Astrocyte of the cerebellum (primary cell): ENCODE measurements at places on chromosomes 12 and 14.
A peak's percentile ranks its signal among the peaks of the same experiment; 100 is the strongest.

- no peak for DNase-seq
Measured at GRCh38 chr12:109999649-109999971, 380 bp downstream of the ANKRD13A start.

DNA sequence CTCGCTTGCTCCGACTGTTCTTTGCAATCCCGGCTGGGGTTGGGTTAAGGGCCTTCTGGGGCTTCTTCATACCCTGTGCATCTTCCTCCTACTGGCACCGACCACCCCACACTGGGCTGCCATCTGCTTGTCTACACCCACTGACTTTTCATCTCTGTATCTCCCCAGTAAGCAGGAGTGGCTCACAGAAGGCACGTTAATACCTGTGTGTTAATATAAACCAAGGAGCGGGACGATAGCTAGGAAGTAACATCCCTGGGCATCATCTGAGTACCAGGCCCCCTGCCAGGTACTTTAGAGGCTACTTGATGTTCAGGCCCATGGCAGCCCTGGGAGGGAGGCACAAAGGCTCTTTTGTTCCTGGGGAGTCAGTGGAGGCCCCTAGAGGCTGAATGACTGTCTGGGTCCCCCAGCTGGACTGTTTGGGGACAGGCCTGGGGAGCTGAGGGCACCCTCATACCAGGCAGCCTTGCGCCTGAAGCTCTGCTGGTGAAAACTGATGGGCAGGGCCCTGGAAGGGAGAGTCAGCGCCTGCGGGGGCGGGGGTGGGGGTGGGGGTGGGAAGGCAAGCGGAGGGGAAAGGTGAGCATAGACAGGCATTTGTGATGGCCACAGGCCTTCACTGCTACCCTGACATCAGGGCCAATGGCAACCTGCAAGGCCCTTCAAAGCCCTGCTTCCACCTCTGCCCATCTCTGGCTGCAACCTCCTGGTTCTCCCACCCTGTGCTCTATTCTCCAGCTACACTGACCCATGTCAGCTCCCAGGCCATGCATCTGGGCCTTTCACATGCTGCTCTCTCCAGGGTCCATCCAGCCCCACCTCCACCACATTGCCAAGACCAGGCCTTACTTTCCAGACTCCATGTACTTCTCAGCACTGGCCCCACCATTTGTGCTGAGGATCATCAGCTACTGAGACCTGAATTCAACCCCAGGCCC is 34.2 kb upstream of the DEGS2 start:
- no peak for DNase-seq

DNA sequence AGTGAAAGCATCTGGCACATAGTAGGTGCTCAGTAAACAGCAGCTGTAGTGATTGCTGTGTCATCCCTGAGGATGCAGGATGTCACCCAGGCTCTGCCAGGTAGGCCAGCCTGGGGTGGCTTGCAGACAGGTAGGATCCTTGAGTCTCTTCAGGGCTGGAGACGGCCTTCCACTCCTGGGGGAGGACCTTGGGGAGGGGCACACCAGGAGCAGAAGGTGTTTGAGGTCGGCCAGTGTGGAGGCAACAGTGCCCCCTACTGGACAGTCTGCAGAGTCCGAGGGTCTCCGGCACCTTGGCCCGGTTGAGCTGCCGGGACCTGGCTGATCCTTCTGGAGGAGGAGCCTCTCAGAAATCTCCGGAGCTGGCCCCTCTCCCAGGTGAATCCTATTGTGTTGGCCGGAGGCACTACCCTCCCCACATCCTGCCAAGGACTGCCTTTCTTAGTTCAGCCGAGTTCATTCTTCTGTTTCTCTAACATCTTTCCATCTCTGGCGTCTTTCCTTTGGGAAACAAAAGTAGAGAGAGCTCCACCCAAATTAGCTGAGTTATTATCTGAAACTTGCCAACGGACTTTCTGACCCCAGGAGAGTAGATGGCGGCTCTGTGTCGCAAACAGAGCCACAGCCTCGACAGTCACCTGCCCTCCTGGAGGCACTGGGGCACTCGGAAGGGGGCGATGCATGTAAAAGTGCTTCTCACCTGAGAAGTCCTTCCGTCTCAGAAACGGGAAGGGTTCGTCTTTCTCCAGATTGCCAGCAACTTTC is 41.8 kb upstream of the CLMN start:
- no peak for DNase-seq

- no peak for DNase-seq
Measured at GRCh38 chr14:104588066-104588857, 8.7 kb downstream of the C14orf180 start.

DNA sequence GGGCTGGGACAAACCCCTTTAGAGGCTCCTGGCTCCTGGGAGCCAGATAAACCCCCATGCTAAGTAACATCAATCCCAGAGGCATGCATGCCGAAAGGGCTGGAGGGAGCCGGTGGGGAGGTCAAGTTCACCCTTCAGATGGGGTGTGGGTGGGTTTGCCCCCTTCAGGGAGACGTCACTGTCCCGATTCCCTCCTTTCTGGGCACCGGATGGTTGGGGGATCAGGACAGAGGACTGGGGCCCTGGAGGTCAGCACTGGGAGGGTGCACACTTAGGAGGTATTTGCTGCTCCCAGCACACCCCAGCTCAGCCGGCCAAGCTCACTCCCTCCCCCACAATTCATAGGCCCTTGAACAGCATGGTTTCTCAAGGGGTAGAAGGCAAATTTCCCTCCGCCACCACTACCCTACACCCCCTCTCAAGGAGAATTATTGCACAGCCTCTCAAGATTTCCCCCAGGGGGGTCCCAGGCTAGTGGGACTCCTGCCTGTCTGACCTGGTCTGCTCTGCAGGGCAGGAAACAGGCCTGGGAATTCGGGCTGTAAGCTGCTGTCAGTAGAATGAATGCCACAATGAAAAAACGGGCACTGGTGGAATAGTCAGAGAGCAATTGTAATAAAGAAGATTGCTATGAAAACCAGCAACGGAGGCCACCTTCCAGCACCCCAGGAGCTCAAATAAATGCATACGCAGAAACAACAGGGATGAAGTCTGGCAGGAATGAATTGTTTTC is 63.5 kb downstream of the GALNT16 start:
- DNase-seq: no peak

- no peak for DNase-seq
Measured at GRCh38 chr12:117580718-117581062, 219.3 kb upstream of the NOS1 start.

DNA sequence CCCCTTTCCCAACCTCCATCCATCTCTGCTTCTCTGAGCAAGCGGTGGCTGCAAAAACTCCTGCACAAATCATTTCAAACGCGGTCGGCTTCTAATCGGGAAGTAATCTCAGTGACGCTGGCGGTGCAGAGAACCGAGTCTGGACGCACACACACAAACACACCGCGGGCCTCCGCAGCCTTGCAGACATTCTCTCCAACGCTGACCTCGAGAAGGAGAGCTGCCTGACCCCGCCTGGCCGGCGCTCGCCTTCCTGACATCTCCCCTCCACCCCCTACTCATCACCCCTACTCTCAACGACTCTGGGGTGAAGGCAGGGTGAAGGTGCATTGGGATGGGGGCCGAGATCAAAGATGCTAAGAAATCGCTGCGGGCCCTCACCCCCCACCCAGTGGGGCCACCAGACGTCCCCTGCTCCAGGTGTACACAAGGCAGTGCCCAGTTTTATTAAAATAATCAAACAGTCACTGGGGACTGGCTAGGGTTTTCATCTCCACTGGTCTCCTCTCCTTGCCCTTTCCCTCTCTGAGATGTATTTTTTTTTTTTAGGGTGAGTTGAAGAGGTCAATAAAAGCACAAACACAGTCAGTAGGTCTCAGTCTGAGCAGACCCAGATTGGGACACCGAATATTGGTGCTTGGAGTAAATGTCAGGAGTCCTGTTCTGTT is 506 bp upstream of the TBX5 start:
- DNase-seq: no peak

GRCh38 chr14:97025722-97026121 is 228.5 kb downstream of the VRK1 start:
- no peak for DNase-seq

GRCh38 chr12:58148405-58148804 is 207.0 kb downstream of the ATP23 start:
- peak; percentile 12 for DNase-seq

- DNase-seq: no peak
Measured at GRCh38 chr12:101902641-101903040, 25.3 kb downstream of the DRAM1 start.

DNA sequence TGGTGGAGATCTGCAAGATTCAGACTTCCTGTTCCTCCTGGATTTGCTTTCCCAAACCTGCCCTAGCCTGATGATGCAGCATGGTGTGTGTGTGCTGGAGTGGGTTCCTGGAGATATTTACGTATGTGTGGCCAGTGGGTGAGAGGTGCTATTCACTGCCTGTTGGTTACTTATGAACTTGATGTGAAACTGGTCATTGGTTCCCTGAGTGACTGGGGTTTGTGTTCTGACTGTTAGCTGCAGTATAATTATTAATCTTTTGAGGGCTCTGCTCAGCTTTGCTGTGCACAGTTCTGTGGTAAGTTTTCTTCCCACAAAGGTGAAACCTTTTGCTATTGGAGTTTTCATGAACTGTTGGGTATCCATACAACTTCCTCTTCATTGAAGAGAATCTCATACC is 541.8 kb upstream of the FBXO33 start:
- DNase-seq: no peak

DNA sequence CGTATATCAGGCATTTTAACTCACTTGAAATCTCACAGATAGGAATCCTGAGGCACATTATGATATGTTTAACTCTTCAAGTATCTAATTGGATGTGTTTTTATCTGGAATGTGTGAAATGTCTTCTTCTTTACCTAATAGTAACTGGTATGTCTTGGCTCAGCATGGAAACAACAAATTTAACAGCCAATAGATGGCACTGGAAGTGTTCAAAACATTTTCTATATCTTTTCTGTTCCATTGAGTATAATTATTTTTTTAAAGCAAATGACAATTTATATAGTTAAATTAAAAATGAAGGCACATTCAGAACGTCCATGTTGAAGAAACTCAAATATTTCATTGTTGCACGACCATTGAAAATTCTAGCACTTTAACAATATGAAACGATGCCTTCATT is 164.6 kb upstream of the SLC16A7 start:
- no peak for DNase-seq

GRCh38 chr12:47164724-47165439 is 85.1 kb upstream of the AMIGO2 start:
- DNase-seq: peak; percentile 77

DNA sequence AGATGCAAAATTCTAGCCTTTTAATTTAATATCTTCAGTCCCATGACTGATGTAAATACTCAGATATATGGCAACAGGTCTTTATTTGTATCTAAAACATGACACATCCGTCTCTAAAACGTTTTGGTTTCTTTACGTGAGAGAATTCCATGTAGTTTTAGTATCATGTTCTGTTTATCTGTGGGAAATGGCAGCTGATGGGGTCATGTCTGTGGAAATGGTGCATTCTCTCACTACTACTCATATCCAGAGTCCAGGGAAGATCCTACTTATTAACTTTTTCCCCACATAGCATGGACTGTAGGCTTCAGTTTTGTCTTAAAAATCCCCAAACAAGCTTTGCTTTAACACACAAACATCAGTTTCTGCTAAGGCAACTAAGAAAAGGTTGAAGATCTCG is 53.8 kb downstream of the SPTLC2 start:
- DNase-seq: peak; percentile 56

DNA sequence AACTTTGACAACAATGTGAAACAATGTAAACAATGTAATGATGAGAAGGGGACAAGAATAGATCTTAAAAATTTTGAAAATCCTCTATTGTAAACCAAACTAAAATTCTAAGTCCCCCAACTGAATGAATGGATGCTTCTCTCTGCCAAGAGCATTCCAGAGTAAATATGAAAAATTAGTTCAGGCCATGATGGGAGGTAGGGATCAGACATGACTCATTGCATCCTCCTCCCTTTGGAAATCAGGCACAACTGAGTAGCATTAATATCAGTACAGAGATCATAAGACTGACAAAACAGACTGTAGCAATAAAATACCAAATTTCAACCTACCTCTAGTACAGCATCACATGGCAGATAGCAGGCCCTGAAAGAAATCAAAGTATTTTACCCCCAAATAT is 559.9 kb downstream of the C12orf50 start:
- no peak for DNase-seq

- no peak for DNase-seq
Measured at GRCh38 chr14:23613242-23614070, 22.7 kb upstream of the DHRS2 start.

DNA sequence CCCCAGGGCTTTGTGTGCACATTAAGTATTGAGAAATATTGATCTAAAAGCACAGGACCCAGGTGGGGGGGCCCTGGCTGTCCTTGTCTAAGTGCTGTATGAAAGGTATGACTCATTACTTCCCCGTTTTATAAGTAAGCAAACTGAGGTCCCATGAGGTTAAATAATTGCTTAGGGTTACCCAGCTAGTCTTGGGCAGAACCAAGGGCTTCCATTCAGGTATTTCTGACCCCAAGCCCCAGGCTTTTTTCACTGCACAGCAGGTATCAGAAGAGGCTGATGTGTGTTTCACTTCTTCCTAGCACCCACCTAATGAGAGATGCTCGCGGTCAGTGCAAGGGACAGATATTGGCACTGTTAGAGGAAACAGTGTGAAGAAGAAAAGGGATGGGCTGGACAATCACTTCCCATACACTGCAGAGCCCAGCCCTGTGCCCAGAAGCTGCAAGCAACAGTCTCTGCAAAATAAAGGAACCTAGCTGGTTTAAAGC is 4.7 kb upstream of the TC2N start:
- no peak for DNase-seq

DNA sequence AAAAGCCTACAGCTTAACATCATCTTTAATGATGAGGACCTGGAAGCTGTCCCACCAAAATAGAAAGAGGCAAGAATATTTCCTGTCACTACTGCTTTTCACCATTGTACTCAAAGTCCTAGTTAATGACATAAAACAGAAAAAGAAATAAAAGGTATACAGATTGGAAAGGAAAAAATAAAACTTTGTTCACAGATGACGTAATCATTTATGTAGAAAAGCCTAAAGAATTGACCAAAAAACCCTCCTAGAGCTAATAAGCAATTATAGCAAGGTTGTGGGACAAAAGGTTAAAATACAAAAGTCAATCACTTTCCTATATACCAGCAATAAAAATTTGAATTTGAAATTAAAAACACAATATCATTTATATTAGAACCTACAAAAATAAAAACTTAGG is 97.2 kb upstream of the MDGA2 start:
- no peak for DNase-seq

GRCh38 chr12:96493106-96493505 is 3.7 kb downstream of the CFAP54 start:
- DNase-seq: no peak

DNA sequence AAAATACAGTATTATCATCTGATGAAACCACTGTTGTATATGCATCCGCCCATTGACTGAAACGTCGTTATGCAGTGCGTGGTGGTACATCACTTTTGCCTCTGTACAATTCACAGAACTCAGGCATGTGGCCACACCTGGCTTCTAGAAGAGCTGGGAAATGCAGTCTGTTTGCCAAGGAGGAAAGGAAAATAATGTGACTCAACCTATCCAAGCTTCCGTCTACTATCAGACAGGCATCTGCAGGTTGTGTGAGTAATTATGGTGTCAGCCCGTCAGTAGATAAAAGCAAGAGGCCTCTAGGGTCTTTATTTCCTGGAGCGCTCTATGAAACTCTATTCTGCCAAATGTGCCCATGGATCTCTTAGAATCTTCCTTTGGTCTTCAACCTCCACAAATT is 111.6 kb downstream of the BBS10 start:
- DNase-seq: no peak

GRCh38 chr12:31849090-31849687 is 110.0 kb upstream of the RESF1 start:
- DNase-seq: no peak
